Right ventricle myocardium inferior (tissue), 1 donor: ENCODE measurements at places on chromosomes 7 and 10. TPM values are rescaled to one million over a fixed set of nuclear protein-coding genes. Genes with fewer than 3 reads are reported as not detected.

Gene C10orf95
- not detected for total RNA-seq

Gene PRF1
- total RNA-seq, result 4.3 TPM

Gene FMC1
- 41.8 TPM for total RNA-seq

Gene TMEM213
- not detected for total RNA-seq

Gene ASIC3
- total RNA-seq, result 5.5 TPM

Gene SGMS1
- total RNA-seq, result 23.1 TPM

Gene GPC2
- total RNA-seq, result 0.32 TPM

Gene CUBN
- total RNA-seq, result 0.92 TPM

Gene WAPL
- 21.5 TPM for total RNA-seq

GRCh38 chr7:85890244-85890811 lies 703.5 kb upstream of the SEMA3D start:
- no peak for DNase-seq

GRCh38 chr7:23020742-23021401 lies 6.9 kb upstream of the HYCC1 start:
- no peak for DNase-seq

GRCh38 chr7:54559401-54559800 lies 17.2 kb downstream of the VSTM2A start:
- no peak for DNase-seq

DNA sequence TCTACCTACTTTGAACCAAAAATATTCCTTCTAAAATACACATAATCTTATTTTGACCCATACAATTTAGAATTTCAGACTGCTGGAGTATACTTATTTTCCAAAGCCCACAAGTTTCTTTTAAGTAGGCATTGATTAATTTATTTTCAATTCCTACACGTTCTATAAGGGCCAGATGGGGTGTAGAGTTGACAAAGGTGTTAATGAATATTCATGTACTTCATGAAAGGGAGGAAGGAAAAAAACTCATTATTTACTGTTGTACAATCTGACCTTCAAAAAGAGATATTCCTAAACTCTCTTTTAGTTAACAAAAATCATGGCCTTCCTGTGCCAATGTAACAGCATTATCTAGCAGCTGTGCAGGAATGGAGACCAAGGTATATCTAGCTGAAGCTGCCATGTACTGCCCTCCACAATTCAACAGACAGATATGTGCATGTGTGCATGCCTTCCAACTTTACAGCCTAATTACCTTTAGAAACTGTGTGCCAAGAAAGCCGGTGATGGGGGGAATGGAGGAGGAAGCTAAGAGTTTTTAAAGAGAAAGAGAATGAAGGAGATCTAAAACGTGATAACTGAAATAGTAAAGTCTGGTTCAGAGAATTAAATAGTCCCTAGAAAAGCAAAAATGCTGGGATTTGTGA lies 108.9 kb downstream of the UPF2 start:
- DNase-seq, result no peak

DNA sequence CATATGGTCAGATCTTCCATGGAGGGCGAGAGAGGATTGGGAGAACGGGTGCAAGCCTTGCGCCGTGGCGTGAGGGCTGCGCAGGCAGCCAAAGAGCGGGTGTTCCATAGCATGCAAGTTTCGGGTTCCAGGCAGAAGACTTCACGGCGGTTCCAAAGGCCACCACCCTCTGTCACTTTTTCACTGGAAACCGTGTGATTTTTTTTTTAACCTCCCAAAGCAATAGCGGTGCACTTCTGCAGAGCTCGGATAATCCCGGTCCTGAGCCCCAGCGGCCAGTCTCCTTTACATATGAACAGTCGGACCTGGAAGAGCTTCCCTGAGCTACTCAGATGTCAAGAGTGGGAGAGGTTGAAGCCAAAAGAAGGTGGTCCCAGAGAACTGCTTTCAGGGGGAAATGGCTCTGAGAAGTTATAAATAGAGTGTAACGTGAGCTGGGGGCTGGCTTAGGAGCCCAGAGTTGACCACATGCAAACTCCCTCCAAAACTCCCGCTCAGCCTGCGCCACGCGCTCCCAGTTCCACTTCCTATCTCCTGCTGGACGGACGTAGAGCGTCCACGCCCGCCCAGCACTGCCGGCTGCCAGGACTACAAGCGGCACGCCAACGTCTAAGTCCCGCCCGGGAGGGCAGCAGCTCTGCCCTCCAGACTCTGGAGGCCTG lies at the start of gene MEOX2:
Gene MEOX2, minus strand, starts transcription at position 389 of the 662 bp plus-strand sequence. Its CDS starts 281 bp downstream, at position 108.
- peak; percentile 85 for DNase-seq

DNA sequence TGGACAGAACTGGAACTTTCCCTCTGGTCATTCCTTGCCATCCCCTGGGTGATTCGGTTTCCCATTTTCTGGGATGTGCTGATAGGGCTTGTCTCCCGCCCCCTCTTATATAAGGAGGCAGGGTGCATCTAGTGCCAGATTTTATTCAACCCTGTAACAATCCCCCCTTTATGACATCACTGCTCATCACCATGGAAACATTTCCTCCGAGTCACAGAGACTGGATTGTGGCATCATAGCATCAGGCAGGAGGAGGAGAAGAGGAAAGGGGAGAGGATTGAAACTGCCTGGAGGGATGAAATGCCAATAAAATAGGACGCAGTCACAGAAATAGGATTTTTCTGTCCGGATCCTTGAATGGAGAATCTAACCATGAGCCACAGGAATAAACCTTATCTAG lies 25.0 kb downstream of the SORCS3 start:
- DNase-seq, result no peak

- no peak for DNase-seq
Observed at GRCh38 chr7:150307129-150307528, 16.0 kb upstream of the LRRC61 start.

GRCh38 chr10:123706236-123706635 lies 40.1 kb downstream of the GPR26 start:
- no peak for DNase-seq

DNA sequence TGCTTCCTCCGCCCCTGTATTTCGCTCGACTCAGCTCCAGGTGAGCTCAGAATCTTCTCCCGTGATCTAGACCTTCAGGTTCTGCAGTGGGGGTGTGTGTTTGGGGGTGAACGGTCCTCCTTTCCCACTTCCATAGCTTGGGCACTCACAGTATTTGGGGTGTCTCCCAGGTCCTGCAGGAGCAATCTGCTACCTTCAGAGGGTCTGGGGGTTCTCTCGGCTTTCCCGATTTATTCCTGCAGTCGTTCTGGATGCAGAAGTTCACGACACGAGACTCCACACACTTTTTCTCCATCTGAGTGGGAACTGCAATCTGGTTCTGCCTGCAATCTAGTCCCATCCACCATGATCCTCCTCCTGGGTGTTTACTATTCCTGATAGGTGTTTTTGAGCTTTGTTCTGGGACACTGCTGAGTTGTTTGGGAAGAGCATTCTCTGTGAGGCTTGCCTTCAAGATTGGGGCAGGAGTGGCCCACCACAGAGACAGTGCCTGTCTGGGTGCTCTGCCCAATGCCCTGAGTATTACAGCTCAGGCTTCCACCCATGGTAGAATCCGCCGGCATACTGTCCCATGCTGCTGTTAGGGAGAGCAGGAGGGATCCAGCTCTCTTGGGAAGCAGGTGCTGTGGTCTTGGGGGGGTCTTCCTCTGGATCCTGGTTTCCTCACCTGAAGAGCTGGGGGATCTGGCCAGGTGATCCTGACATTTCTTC lies 29.8 kb downstream of the JAKMIP3 start:
- no peak for DNase-seq

DNA sequence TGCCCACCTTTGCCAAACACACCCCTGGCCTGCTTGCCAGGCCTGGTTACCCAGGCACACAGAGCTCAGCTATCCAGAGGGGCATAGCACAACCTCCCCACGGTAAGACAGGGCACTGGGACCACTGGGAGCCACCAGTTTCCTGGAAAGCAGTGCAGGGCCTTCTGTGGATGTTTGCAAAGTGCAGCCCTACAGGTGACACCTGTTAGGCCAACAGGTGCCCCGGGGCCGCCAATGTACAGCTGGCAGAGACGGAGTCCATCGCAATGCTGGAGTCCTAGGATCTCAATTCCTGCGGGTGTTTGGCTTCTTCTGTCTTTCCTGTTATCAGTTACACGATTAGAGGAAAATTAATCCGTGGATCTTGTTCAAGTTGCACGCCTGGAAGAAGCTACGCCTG lies 94.9 kb downstream of the NPTX2 start:
- DNase-seq, result no peak

- no peak for DNase-seq
Observed at GRCh38 chr7:71665716-71666115, 533.8 kb downstream of the GALNT17 start.

GRCh38 chr10:68666280-68666760 lies 54.7 kb upstream of the CCAR1 start:
- DNase-seq, result no peak

- no peak for DNase-seq
Observed at GRCh38 chr10:48389272-48389671, 82.8 kb downstream of the MAPK8 start.

DNA sequence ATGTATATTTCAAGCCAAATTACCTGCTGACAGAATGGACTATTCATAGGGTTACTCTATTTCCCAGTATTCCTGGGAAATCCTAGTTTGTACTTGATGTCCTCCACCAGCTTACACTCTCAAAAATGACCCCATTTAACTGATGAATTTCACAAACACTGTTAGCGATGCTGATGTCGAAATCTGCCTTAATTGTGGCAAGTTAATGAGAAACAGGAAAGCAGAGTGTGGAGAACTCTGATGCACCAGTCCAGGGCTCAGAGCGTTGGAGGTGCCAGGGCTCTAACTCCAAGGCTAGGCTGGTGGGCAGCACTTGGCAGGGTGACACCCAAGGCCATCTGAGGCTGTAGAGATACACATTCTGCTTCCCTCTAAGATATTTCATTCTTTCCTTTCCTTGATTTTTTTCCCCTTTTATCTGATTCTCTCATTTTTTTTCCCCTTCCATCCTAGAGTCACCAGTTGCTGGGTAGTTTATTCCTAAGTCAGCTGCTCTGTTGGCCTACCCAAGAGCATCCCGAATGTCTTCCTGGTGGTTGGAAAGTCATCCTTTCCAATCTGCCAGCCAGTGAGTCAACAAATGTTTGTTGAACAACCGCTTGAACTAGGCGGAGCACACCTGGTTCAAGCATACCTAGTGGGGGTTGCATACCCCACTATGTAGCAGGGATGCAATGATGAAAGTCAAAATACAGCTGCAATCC lies 525.0 kb upstream of the NRP1 start:
- no peak for DNase-seq

- no peak for DNase-seq
Observed at GRCh38 chr7:34991938-34992840, 45.1 kb downstream of the DPY19L1 start.

DNA sequence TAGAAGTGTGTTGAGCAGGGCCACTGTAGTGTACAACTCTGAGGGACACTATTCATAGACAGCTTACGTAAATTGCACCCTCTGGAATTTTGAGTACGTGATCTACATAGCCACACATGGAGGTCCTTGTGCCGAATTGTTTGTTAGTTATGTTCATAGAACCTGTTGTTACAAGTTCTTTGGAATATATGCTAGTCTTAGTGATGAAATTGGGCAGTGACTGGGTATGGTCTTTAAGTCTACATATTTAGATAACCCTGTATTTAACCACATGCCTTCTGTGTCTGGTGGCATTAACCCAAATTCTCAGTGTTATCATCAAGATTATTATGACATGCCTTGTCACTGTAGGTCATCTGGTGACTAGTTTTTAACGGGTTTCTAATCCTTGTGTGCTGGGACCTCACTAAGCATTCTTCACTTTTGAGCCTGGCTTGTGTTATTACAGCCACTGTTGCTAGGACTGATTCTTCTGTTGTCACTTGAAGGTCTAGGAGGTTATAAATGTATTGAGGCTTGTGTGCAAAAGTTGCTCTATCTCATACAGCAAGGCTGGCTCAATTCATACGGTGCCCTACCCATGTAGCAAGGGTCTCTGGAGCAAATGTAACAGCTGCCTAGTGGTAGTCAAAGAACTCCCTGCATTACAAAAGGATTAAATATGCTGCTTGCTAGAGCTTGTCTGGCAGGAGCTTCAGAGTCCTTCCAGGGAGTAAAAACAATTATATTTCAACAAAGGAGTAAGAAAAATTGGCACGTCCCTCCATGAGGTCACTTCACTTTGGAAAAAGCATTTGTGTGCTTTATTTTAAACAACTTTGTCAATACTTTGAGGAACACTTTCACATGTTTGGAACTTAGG lies 65.4 kb downstream of the CDK14 start:
- no peak for DNase-seq

GRCh38 chr7:138470391-138471157 lies 10.5 kb downstream of the TRIM24 start:
- DNase-seq, result no peak

- DNase-seq, result peak; percentile 80
Observed at GRCh38 chr10:71244431-71245419, 32.4 kb downstream of the UNC5B start.
